ENCODE measurements at places on chromosomes 1 and 21. TPM values are rescaled to one million over a fixed set of nuclear protein-coding genes. Genes with fewer than 3 reads are reported as not detected.

DNA sequence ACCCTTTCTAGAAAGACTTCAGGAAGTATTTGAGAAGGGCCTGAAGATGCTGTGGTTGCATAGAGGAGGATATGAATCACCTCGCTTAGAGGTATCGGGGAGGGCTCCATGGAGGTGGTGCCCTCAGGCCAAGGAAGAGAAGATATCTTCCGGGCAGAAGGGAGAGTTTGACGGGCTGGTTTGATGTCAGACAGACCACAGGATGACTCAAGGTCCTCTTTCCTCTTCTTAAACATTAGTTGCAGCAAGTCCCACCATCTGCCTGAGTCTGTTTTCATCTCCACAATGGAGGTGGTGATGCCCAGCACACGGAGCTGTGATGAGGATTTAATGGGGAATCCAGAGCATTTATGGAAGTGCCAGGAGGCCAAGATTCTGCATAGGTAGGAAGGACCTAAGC is 25.1 kb upstream of the RUNX3 start:
- no peak for DNase-seq

GRCh38 chr1:178189814-178190213 is 95.9 kb downstream of the RASAL2 start:
- peak; percentile 27 for DNase-seq

DNA sequence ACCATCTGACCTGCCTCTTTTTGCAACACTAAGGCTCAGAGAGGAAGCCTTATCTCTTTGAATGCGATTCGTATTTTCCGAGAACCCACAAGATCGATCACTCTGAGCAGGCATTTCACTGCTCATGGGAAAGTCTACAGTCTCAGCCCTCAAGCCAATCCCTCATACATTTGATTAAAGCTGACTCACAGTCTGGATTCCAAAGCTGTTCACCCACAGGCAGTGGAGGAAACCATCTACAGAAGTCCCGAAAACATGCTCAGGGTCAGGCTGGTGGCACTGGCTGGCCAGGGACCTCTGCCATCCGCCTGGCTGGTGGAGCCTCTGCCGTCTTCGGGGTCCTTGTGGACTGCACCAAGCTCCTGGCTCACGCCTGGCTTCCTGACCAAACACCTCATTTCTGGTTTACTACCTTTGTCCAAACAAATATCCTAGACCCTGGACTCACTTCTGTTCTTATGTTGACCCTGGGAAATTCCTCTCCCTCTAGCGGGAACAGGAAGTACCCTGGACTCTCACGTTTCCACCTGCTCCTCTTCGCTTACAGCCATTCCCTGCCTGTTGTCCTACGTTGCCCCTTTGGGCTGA is 650.0 kb downstream of the SMYD3 start:
- no peak for DNase-seq

DNA sequence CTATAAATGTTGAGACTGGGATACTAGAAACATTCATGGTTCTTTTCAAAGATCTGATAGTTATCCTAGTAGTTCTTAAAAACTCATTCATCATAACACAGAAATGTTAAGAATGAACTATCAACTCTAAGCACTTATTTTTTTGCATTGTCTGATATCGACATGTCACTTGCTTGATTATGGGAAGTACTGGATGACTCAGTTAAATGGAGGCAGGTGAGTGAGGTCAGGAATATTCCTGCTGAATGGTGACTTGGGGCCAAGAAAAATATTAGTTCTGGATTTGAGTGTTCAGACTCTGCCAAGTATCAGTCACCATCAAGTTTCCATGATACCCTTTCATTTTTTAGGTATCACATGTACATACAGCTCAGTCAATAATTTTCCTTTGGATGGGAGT is 63.6 kb downstream of the NEK7 start:
- DNase-seq, result no peak

JMJD4 gene
- 16.6 TPM for polyA plus RNA-seq

DNA sequence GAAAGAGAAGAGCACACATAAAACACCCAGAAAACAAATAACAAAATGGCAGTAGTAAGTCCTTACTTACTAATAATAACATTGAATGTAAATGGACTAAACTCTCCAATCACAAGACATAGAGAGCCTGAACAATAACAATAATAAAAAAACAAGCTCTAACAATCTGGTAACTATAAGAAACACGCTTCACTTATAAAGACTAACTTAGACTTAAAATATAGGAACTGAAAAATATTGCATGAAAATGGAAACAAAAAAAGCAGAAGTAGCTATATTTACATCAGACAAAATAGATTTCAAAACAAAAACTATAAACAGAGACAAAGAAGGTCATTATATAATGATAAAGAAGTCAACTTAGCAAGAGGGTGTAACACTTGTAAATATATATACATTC is 83.1 kb upstream of the LYPLAL1 start:
- DNase-seq, result no peak

GRCh38 chr1:204113896-204114295 is 37.9 kb downstream of the ETNK2 start:
- no peak for DNase-seq

- DNase-seq, result no peak
These were observed 4.1 kb downstream of the ANGPTL3 start for GRCh38 chr1:62601457-62601856.

DNA sequence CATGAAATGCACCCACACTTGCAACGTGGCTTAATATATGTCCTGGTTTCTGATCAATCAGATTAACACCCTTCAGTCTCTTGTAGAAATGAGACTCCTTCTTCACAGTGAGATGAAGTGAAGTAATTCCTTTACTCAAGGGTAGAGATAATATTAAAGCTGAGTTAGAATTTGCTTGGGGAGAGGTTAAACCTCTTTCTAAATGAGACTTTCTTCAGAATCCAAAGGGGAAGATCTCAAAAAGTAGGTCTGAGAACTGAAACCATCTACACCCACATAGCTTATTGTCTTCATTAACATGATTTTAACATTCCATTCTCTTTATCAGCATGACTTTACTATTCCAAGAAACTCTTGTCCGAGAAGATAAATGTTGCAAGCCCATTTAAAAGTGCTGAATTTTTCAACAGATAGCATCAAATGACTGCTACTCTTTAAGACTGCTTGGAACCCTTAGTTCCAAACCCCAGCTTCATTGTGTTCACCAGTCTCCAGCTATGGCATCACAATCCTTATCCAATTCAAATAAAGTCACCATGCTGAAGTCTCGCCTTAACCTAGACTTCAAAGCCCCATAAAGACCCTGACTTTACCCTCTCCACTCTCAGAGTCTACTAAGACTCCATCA is 19.2 kb upstream of the TRAF3IP3 start:
- DNase-seq, result no peak

PTGS2 gene
- 0.78 TPM for polyA plus RNA-seq

GRCh38 chr1:18569811-18570545 is 60.7 kb upstream of the PAX7 start:
- DNase-seq, result no peak

LCE1B gene
- polyA plus RNA-seq, result not detected

DNA sequence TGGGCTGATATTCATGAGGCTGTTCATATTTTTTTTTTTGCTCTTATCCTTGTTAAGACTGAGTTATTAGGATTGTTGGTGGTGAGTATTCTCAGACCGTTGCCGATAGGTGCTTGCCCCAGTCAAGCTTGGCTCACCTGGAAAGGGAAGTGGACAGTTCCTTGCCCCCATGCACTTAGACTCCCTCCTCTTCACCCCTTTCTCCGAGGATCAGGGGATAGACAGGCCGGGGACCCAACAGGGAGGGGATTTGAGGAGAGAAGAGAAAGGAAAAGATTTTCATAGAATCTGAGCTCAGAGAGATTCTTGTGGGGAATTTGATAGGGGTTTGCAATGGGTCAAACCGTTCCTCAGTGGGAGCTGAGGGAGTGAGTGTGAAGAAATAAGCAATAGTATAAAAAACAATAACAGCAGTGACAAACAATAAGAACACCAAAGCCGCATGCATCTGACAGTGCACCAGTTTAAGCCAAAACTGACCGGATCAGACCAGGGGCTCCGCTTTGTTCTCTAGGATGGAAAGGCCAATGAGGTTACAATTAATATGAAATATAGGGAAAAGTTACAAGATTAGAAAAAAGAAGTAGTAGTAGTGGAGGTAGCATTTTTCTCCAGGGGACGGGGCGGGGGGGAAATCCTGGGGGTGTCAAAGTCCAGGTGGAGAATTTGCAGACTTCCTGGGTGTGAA is 8.9 kb downstream of the PAX7 start:
- DNase-seq, result no peak

DNA sequence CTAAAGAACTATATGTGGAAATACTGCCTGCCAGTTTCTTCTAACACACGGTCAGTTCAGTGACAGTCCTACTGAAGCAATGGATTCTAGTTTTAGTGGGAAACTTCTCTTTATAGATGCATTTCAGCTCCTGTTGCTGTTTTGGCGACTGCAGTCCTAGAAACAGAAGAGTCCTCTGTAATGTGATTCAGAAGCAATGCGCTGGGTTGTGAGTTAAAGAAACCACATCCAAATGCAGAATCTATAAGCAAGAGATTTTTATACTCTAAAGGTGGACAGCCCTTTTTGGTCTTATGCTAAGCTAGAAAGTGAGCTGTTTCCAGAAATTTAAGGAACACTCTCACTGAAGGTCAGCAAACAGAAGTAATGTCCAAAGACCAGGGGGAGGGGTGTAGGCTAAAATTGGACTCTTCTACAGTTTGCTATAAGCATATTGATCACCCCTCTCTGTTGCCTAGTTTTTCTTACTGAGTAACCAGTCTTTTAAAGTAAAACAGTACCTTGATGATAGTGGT is 30.8 kb downstream of the DUSP10 start:
- no peak for DNase-seq

GRCh38 chr1:163477276-163477830 is 155.6 kb downstream of the NUF2 start:
- DNase-seq, result no peak

DNA sequence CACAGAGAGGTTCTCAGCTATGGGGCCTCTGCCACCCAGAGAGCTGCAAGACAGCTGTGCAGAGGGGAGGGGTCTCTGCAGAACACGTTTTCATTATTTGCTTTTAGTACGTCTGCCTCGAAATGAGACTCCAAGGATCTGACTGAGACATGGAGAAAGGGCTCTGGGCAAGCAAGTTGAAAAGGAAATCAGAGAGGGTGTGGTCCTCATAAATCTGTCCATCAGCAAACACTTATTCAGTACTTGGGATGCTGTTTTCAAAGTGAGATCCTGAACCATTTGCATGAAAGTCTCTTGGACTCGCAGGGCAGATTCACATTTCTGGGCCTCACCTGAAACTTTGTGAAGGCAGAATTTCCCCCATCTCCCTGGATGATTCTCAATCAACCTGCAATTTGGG is 197.4 kb upstream of the GALNT2 start:
- no peak for DNase-seq

DNA sequence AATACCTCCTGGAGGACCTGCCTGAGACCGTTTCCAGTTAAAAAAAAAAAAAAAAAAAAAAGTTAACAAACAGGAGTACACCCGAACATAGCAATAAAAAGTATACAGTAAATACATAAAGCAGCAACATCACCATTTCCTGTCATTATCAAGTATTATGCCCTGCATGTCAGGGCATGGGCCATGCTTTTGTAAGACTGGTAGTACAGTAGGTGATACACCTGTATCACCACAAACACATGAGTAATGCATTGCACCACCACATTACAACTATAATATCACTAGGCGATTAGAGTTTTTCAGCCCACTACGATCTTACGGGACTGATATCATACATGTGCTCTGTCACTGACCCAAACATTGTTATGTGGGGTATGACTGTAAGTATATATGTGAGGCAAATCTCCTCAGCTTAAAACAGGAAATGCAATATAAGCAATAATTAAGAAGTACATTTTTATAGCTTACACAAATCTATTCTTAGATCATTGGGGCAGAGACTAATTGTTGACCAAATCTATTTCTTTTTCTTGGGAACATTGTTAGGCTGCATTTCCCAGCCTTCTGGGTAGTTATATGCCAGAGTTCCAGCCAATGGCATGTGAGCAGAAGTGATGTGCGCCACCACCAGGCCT is 98.1 kb downstream of the PLD5 start:
- DNase-seq, result no peak

DNA sequence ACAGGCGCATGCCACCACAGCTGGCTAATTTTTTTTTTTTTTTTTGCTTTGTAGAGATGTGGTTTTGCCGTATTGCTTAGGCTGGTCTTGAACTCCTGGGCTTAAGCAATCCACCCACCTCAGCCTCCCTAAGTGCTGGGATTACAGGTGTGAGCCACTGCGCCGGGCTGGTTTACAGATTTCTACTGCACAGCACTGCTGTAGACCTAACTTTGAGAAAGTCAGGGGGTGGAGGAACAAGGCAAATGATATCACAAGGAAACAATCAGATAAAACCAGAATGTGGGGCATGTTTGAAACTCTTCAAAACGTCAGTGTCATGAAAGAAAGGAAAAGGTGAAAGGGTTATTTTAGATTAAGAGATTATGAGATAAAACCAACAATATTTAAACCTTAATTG is 45.3 kb downstream of the URB2 start:
- DNase-seq, result no peak

GRCh38 chr21:44550807-44551206 is 498 bp downstream of the KRTAP10-2 start:
- DNase-seq, result no peak

HSPG2 gene
- 154 TPM for polyA plus RNA-seq

TNNI3K gene
- 2.6 TPM for polyA plus RNA-seq

GRCh38 chr1:41723786-41724185 is 194.9 kb downstream of the HIVEP3 start:
- no peak for DNase-seq

SPRR1A gene
- polyA plus RNA-seq, result not detected

DNA sequence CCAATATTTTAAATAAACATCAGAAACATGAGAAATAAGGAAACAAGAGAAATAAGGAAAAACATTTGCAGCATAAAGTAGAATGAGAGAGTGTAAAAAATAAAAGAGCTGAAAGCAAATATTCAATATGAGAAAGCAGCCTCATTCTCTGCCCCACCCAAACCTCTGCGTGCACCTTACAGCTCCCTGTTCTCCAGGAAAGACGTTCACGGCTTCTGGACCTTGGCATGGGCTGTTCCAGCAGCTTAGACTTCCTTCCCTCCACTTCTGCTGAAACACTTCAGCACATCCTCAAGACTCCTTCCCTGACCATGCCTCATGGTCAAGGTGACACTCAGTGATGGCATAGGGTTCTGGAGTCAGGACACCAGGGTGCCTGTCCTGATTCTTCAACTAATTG is 23.3 kb downstream of the ALPL start:
- no peak for DNase-seq

GRCh38 chr1:221558396-221558795 is 183.5 kb downstream of the DUSP10 start:
- no peak for DNase-seq

- DNase-seq, result no peak
These were observed 26.9 kb downstream of the INAVA start for GRCh38 chr1:200921571-200922110.

DNA sequence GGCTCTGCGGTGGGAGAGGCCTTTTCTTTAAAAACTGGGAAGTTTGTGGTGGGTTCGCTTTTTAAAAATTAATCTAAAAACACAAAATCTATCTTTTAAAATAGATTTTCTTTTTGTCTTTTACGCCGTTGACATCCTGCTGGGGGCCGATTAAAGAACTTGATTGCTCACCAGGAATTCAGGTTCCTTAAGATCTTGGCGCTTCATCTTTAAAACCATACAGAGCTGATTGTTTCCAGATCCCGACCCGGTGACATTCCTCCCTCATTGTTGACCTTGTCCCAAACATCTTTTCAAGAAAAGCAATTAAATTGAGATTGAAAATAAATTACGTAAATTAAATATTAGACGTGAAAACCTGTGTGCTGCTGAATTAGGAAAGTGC is 546 bp upstream of the ZNF697 start:
- DNase-seq, result no peak
